Mesenchymal stem cell (in vitro differentiated cells and primary cell): ENCODE measurements at places on chromosomes 13 and 19.

DNA sequence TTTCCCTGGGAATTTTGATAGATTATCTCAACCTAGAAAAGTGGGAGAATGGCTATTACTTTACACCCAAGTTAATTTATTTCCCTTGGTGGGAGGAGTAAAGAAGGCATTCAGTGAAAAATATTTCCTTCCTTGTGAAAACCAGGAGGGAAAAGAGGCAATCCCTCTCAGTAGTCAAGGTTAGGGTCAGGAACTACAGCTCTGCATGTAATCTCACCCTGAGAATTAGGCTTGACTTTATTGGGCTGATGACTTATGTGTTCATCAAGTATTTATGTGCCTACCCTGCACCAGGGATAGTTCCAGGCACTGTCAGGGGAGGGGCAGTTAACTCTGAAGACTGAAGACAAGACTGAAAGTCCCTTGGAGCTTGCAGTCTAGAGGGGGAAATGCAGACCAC, 281.8 kb downstream of the DLEU7 start:
- DNase-seq = no peak

DNA sequence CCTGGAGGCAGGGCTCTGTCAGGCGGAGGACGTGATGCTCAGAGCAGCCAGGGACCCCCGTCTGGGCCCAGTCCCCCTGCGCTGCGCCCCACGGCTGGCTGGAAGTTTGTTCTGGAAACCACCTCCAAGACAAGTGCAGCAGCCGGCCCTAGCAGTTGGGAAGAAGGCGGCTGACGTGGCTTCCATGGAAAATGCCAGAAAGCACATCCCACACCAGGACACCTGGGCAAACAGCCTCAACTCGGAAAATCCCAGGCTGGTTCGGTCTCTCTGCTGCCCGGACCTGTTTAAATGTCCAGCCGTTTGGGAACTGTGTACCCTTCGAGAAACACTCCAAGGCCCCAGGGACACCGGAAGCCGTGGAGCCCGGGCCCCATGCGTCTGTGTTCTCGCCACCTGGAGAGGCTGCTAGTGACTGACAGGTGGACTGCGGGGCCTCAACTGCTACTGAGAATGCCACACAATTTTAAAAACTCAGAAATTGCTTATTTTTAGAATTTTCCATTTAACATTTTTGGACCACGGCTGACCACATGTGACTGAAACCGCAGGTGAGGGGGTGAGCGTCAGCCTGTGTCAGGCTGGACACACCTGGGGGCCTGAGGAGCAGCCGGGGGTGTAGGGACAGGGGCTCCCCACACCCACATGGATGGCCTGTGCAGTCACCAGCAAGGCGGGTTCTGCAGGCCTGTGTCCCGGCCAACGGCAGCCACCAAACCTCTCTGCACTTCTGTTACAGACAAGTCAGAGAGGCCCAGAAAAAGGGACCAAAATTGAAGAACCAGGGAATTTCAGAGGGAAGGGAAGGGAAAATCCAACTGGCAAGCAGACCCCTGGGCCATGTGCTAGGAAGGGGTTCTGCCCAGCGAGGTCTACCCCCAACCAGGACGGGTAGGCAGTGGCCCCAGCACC, 31.7 kb downstream of the RASA3 start:
- peak; percentile 72 for DNase-seq

DNA sequence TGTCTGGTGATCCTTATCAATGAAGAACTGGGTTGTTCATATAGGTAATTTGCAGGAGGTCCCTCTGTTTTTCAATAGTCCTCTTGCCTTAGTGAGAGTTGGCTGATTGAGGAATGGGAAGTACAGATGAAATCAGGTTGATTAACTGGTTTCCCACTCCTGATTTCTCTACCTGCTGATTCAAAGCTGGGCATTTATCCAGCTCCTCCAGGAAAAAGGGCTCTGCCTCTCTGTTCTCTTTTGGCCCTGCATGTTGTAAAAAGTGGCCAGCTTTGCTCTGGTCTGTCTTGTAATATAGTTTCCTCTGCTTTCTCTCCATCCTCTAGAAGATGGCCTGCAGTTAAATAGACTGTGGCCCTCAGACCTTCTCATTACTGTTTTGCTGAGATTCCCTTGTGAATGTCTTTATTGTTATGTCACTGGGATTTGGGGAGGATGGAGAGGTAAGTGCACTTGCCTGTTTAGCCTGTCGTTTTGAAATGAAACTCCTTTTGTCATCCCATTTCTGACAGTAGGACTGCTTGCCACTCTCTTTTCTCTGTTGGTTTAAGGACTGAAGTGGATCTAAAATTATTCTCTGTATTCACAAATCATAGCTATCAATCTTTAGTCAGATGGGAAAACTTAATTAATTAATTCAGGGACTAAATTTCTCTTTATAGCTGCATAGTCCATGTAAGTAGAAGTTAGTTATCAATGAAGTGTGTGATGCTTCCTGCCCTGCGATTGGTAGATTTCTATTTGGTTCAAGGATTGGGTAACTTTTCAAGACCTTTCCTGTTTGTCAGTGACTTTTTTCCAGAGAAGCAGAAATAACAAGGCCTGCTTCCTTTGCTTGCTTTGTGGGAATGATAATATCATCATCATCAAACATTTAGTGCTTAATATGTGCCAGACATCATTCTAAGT, 28.5 kb downstream of the GARRE1 start:
- DNase-seq = no peak

- DNase-seq = no peak
These were observed 134.4 kb downstream of the DNAJC15 start for GRCh38 chr13:43157796-43158195.

- peak; percentile 98 for DNase-seq
These were observed 7.3 kb downstream of the RPS16 start for GRCh38 chr19:39428283-39429112.
